ENCODE measurements at places on chromosomes 7 and 10.

- DNase-seq: no peak
These were observed 43.0 kb upstream of the MACC1 start for GRCh38 chr7:20260223-20260622.

DNA sequence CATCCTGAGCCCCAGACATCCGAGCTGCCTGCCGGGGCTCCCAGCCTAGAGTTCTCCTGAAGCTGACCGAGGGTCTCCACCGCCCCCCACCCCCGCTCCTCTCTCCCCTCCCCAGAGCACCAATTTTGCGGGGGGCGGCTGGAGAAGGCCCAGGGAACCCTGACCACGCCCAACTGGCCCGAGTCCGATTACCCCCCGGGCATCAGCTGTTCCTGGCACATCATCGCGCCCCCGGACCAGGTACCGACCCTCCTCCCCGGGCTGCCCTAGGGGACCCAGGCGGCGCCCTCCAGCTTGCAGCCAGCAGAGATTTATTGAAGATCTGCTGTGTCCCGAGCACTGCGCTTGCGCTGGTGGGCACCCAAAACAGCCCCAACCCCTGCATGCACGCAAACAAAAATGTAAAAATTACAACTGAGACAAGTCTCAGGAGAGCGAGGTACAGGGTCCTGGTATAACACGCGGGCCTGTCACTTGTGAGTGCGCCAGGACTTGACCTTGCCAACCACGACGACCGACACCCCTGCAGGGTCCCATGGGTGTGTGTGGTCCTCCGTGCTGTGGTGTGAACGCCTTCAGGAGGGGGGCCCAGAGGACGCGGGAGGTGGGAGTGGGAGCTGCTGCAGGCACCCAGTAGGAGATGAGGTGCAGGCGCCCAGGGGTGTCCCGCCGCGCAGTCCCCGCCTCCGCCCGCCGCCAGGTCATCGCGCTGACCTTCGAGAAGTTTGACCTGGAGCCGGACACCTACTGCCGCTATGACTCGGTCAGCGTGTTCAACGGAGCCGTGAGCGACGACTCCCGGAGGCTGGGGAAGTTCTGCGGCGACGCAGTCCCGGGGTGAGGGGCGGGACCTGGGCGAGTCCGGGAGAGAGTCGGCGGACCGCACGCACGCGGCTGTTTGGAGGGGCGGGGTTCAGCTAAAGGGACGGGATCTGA lies 3.1 kb downstream of the PCOLCE start:
- peak; percentile 60 for DNase-seq

DNA sequence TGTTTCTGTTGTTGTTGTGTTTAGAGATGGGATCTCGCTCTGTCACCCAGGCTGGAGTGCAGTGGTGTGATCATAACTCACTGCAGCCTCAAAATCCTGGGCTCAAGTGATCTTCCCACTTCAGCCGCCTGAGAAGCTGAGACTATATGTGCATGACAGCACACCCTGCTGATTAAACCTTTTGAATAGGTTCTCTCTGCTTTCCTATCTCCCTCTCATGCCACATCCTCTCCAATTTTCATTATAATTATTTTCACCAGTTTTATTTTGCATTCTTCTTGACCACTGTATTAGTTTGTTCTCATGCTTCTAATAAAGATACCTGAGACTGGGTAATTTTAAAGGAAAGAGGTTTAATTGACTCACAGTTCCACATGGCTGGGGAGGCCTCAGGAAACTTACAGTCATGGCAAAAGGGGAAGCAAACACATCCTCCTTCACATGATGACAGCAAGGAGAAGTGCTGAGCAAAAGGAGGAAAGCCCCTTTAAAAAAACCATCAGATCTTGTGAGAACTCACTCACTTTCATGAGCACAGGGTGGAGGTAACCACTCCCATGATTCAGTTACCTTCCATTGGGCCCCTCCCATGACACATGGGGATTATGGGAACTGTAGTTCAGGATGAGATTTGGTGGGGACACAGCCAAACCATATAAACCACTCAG lies 12.9 kb downstream of the AGK start:
- DNase-seq: no peak

- DNase-seq: no peak
These were observed 286.8 kb downstream of the ADK start for GRCh38 chr10:74437822-74438221.

DNA sequence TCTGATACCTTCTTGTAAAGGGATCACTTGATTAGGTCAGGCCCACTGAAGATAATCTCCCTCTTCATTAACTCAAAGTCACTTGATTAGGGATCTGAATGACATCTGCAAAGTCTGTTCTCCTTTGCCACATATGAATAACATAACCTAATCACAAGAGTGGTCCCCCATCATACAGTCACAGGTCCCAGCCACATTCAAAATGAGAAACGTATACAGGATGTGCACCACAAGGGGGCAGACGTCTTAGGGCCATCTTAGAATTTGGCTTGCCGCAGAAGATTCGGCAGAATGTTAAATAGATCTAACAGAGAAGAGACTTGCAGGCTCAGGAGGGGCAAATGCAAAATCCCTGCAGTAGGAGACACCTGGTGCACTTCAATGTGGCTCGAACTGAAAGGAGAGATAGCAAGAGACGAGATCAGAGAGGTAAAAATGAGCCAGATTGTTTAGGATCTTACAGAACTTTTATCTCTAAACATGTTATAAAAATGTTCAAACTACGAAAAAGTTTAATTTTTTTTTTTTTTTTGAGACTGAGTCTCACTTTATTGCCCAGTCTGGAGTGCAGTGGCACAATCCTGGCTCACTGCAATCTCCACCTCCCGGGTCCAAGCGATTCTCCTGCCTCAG lies 10.4 kb upstream of the SMC3 start:
- no peak for DNase-seq

DNA sequence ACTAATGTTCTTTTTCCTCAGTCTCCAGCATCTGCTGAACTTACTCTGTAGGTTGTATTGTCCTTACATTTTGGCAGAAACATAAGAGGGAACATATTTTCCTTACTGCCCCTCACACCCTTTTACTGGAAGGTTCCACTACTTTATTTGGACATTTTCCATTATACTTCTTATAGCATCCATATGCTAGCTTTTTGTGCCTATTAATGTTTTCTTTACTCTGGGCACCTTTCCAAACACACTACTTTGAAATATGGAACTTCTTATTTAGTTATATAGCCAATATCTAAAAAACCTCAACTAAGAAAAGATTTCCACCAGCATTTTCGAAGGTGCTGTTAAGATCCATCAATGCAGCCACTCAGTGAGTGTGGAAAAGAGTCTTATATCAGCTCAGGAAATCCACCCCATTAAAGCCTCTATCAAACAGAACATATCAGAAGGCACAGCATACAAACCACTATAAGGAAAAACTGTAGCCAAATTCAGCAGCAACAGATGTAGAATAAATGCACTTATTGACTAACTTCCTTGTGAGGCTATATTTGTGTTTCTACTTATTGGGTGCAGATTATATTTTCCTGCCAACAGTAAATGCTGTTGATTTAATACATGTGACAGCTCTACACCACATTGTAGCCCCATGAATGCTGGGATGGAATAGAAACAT lies 272.5 kb upstream of the SEMA3E start:
- no peak for DNase-seq

GRCh38 chr7:28166982-28167715 lies 13.4 kb downstream of the JAZF1 start:
- no peak for DNase-seq

DNA sequence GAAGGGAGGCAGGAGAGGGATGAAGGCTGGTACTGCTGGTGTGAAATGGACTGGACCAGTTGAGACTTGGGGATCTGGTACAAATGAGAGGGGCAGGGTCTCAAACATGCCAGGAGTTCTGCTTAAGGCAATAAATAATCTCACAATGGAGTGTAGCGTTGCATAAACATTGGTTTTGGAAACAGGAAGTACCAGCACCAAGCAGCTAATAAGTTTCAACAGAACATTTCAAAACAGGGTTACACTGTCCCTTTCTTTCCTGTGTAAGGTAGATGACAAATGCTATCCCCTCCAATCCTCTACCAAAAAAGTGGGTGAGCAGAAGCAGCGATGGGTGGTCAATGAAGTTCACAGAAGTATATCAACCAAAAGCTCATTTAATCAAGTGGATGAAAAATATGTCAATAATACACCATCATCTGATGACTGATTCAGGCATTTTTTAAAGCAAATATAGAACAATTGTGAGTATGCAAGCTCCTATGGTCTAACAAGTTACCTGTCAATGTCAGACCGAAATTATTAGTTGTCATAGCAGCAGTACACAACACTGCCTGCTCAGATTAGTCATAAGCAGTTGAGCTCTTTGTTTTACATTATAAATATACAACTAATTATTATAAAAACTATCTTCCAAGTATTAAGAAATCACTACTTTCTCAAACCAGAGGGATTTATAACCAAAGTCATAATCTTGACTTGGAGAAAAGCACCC lies 220.0 kb downstream of the FAM107B start:
- DNase-seq: no peak

DNA sequence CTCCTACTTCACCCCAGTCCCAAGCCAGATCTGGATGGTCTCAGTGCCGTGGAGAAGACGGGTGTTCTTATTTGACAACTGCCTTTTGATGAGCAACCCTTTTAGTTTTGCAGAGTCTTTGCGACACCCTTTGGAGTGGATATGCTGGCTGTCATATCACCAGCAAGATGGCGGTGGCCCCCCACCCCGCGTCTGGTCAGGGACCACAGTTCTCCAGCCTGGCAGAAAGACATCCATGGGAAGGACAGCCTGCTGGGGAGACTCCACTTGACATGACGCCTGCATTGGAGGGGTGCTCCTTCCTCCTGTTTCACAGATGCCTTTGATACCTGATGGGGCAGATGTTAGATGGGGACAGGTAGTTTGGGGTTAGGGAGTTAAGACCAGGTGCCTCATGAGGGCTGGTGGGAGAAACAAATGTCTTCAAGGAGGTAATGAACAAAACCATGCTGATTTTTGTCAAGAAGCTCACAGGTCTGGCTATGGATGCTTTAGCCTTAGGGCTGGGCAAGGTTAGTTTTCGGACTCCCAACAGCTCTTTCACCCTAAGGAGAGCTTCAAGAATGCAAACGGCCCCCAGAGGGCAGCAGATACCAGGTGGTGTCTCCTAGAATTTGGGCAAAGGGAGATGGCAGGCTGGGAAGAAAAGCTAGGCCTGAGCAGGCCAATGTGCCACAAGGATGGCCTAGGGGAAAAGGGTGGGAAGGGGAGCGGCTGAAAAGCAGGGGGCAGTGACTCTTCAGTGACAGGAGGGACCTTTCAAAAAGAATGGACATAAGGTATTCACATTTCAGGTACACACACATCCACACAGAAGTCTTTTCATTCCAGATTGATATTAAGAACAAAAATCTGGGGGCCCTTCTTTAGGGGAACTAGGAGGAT lies 95.2 kb downstream of the CLEC2L start:
- DNase-seq: peak; percentile 37

- DNase-seq: no peak
These were observed 120.6 kb downstream of the LRRC18 start for GRCh38 chr10:48818861-48819520.

DNA sequence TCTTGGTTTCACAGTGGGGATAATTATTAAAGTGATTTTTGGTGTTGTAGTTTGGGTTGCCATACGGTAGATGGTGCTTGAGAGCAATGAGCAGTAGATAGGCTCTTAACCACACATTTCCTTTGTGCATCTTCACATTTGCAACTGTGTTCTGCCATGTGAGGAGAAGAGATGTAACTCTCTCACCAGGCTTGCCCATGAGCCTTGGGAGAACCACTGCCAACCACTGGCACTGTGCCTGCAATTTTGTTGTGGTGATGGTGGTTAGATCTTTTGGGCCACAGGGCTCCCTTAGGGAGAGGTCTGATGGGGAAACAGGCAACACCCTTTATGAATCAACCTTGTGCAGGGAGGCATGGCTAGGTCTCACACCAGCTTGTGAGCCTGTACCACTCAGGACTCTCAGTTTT lies 204.3 kb downstream of the CCDC7 start:
- DNase-seq: no peak

DNA sequence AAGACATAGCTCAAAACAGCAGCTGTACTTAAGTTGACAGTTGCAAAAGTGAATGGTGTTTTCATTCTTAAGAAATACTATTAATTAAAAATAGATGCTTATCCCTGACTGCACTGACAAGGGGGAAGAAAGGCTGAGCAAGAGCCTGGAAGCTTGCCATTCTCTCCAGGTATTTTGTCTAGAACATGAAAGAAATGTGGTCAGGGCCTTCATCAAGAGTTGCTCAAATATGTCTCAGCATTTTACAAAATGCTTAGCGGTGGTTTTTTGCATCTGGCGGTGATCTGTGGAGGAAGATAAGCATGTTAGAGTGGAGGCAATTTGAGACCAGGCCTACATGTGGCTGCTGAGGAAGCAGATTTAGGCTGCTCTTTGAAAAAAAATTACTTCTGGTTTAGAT lies 46.4 kb upstream of the CC2D2B start:
- DNase-seq: no peak

GRCh38 chr7:145324081-145324480 lies 488.2 kb upstream of the TPK1 start:
- DNase-seq: no peak

GRCh38 chr7:18610331-18610948 lies 114.9 kb downstream of the HDAC9 start:
- DNase-seq: no peak

DNA sequence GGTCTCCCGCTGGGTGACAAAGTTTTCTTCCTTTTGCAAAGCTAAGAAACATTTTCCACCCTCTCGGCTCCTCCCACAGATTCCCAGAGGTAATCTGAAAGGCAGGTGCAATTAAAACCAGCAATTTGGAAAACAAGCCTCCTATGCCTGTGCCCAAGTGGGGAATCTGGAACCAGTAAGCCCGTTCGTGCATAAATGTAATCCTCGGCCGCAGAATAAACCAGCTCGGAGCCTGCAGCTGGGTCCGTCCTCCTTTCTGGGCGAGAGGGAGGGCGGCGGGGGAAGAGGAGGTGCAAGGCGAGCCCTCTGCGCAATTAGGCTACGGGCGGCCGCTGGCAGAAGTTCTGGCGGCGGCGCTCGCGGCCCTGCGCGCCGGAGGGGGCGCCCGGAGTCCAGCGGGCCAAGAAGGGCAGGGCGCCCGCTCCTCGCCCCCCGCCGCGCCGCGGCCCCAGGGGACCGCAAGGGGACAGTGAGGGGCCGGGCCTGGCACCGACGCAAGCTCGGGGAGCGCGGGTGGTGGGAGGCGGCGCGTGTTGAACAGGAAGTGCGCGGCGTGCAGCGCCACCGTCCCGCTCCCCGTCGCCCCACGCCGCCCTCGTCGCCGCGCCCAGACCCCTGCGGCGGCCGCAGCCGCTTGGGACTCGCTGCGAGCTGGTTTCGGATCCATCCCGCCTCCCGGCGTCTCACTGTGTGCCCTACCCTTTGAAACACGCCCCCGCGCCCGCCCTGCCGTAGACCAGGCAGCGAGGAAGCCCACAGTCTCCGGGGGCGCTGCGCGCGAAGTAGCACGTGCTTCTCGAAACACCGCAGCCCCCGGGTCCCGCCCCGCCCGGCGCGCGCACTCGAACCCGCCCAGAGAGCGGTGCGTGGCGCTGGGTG lies at the start of gene PRKAG2:
TSS of gene PRKAG2 (minus strand) at position 217 of the 879 bp plus-strand sequence. CDS start 495 bp downstream, outside the sequence.
- DNase-seq: peak; percentile 63

- no peak for DNase-seq
These were observed 69.6 kb downstream of the ASB13 start for GRCh38 chr10:5596611-5597341.

GRCh38 chr10:299969-300368 lies 164.7 kb downstream of the ZMYND11 start:
- DNase-seq: no peak

GRCh38 chr7:111914291-111914690 lies 291.9 kb downstream of the DOCK4 start:
- no peak for DNase-seq

- DNase-seq: no peak
These were observed 130.3 kb downstream of the ATE1 start for GRCh38 chr10:121797490-121797889.

- no peak for DNase-seq
These were observed 1152.0 kb downstream of the SORCS3 start for GRCh38 chr10:105793071-105793470.
